ENCODE measurements at places on chromosomes 13 and 19.

GRCh38 chr13:21149568-21149967, 26.8 kb downstream of the SKA3 start:
- no peak for DNase-seq

- no peak for DNase-seq
Observed at GRCh38 chr19:39111593-39112199, 13.9 kb upstream of the PAK4 start.

GRCh38 chr19:52778811-52779210, 7.8 kb downstream of the ZNF600 start:
- DNase-seq, result no peak

DNA sequence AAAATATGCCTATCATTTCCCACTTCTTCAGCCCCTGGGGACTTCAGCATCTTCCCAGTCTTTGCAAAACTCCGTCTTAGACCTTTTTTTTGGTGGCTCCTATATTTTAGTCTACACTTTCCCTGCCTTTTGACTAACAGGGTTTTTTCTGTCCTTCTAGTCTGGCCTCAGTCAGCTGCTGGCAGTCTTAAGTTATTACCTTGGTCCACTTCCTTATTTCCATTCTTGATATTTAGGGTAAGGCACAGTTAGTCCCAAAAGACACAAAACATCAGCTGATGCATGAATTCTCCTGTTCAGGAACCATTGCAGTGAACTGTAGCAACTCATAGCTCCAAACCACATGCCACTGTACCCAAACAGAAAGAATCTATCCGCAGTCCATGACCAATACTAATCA, 234.6 kb upstream of the RFC3 start:
- DNase-seq, result no peak

- DNase-seq, result peak; percentile 36
Observed at GRCh38 chr13:113532156-113532806, 41.8 kb upstream of the DCUN1D2 start.

GRCh38 chr19:17296273-17296672, 7.0 kb downstream of the ABHD8 start:
- DNase-seq, result peak; percentile 51

- DNase-seq, result no peak
Observed at GRCh38 chr19:15871570-15871969, 26.3 kb downstream of the CYP4F2 start.

DNA sequence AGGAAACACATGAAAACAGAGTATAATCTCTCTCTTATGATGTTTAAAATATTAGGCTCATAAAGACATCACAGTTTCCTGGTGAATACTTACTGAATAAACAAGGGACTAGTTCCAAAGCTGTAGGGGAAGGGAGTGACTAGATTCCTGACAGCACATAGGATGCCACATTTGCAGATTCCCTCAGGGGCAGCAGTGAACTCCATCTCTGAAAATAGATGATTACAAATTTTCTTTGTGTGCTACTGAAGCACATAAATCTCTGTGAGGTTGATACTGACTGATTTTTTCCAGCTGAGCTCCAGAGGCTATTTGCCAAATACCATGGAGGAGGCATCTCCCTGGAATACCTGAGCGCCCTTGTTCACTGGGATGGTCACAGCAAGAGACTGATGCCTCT, 77.3 kb downstream of the FGF9 start:
- no peak for DNase-seq

All from fibroblast of lung (primary cell).